ENCODE measurements at places on chromosomes 4 and X.

GRCh38 chr4:3220476-3221183 lies 28.3 kb upstream of the MSANTD1 start:
- DNase-seq, result no peak

DNA sequence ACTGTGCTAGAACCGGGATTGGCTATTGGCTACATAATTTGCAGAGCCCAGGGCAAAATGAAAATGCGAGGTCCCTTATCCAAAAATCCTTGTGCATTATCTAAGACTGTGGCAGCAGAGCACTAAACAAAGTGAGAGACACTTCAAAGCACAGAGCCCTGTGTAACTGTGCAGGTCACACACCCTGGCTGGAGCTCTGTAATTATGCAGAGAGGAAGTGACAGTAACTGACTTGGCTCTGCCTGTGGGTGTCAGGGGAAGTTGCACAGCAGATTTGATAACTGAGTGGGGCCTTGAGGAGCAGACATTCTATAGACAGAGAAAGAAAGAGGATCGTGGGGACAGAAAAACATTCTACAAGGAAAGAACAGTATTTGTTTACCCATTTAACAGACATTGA lies 173.5 kb upstream of the FMR1 start:
- DNase-seq, result no peak

GRCh38 chr4:15654593-15655222 lies 449 bp downstream of the FBXL5 start:
- DNase-seq, result no peak

GRCh38 chr4:45043911-45044310 lies 317.6 kb upstream of the GNPDA2 start:
- no peak for DNase-seq

DNA sequence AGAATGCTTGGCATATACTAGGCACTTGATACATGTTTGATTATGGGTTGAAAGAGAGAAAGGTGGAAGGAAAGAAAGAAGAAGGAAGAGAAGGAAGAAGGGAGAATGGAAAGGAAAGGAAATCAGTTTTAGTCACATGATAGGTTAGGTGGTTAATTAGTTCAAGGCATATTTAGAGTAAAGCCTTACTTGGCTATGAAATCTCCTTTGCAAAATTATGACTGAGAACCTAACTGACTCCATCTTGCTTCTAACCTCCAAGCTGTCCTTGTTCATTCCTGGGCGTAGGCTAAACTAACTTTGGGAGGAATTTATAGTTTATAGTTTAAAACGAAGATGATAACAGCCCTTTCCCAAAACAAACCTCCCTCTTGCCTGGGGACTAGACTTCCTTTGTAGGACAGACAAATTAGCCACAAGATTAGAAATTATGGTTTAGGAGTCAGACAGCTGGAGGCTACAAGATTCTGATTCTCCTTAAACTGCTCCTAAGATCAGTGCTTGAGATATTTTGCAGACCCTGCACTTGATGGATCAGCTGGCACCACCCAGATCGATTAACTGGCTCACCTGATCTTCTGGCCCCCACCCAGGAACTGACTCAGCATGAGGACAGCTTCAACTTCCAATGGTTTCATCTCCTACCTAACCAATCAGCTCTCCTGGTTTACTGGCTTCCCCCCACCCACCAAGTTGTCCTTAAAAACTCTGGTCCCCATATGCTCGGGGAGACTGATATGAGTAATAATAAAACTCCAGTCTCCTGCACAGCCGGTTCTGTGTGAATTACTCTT lies 55.0 kb downstream of the TXK start:
- DNase-seq, result no peak

DNA sequence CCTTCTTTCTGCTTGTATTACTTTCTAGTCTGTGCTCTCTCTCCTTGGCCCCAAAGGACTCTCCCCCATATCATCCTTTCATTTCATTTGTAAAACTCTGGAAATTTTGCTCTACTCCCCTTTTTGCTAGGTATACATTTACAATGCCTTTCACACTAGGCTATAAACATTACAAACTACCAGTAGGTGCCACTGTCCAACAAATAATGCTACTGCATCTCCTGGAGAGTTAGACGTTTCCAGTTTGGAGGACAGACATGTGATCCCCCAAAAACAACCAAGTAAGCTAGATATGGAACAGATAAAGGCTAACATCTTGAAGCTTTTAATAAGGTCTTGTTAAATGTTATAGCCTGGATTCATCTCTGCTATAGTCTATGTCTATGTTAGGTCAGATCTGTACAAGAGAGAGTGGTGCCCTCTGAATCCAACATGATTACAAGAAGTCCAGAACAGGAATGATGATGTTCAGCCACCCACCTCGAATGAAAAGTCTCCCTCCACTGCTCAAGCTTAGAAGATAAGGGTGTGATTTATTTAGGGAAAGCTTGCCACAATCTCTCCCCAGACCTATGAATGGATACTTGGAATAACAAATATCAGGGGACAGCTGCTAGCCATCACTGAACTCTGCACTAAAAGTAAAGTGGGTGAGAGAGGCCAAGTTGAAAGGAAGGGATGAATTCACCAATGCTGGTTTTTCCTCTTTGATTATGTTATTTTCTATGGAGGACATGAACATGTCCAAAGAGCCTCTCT lies 14.3 kb downstream of the CBR4 start:
- DNase-seq, result no peak

DNA sequence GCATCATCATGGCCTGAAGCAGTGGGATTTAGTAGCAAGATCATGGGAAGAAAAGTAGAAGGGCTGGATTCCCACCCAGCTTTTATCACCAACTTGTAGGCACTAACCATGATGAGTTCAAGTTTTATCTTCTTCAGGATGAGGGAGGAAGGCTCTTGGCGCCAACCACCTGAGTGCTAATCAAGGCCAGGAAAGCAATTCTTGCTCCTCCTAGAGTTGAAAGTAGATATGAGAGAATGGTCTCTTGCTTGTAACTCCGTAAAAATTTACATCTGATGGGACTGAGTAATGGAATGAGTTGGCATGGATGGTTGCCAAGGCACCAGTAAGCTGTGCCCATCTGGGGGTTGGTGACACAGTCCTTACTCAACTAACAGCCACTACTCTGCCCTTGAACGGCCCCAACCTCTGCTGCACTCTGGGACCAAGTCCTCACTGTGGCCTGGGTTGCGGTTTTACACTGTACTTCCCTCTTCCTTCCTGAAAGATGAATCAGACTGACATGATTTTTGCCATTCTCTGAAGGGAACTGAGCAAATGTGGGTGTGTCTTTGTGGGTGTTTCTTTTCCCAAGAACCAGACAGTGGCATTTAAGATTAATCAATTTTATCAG lies 39.4 kb upstream of the NDP start:
- DNase-seq, result no peak

GRCh38 chr4:121070274-121070673 lies 2.1 kb downstream of the NDNF start:
- no peak for DNase-seq

- no peak for DNase-seq
These were observed 183.9 kb upstream of the TLL1 start for GRCh38 chr4:165689159-165689558.

DNA sequence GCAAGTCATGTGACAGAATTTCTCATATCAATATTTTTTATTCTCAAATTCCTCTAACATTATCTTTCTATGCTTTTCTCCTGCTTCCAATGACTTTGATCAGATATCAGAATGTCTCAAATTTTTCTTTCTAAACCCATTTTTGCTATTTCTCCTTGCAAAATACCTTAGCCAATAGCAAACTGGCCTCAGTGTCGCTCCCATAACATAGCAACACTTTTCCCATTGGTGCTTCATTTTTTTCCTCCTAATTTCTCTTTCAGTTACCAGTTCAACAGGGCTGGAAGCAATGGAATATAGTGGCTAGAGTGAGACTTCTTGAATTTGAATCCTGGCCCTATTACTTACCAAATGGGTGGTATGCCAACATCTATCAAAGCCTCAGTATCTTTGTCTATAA lies 1091.6 kb downstream of the C4orf33 start:
- DNase-seq, result no peak

GRCh38 chr4:69823481-69824186 lies 36.3 kb downstream of the SULT1E1 start:
- DNase-seq, result no peak
